ENCODE measurements at places on chromosomes 3 and 15.

DNA sequence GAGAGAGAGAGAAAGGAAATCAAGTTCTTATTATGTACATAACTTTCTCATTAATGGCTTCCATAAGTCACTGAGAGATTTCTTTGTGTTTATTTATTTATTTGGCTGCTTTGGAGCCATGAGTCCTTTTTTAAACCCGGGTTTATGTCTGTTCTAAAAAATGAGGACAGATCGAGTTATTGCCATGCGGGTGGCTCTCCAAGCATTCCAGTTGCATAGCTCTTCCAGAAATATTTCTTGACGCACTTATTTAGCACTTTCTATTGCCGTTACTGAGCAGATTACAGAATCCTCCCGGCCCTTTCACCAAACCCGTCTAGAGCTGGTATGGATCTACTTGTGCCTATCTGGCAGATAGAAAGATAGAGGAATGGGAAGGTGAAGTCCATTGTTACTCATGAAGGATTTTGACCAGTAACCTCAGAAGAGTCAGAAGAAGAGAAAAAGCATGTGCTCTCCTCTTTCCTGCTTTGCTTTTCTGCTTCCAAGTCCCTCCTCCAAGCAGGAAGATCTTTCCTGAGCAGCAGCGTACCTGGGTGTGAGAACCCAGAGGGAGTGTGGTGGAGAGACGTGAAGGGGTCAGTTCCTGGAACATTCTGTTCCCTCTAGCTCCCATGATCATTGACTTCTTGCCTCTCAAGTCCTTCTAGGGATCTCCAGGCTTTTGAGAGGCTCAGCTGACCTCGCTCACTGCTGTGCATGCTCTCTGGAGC is 112.8 kb downstream of the LPP start:
- no peak for DNase-seq

DNA sequence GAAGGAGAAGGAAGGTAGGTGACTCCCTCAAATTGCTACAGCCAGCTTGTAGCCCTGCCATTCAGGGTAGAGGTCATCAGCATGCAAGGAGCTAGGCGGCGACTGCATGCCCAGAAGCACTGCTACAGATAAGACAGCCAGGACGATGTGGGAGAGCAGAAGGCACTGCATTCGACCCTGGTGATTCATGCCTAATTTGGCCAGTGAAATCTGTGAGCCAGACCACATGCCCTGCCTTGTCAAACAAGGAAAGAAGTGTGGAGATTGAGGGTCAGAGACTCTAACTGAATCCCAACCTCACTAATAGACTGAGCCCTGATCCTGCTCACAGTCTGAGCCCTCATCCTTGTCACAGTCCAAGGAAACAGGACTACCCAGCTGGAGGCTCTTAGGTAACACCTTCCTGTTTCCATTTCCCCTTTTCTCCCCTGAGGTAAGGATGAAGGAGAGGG is 86.6 kb downstream of the LINGO1 start:
- no peak for DNase-seq

DNA sequence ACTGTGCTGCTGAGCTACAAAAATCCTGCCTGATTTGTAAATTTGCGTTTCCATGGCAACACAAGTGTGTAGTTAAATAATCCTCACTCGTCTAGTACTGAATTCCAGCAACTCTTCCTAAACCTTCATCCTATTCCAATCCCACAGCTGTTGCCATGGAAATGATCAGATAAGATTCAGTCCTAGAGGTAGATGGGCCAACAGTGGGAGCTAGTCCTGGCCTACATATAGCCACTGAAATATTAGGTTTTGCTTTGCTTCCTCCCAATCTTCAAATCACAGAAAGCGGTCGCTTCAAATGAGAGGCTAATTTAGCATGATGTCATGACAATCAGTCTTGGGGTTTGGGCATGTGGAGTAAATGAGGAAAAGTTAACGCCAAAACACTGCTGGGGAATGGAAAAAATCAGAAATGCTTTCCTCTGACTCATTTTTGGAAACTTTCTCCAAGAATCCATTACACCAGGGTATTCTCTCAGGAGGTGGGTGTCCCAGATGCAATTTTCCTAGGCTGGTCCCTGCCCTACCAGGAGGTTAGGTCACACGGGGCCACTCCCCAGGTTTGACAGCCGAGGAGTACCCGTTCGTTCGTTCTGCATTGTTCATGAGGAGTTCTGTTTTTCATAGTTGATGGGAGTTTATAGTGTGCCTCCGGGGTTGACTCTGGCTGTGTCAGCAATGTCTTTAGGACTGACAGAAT is 159.2 kb upstream of the SLCO3A1 start:
- DNase-seq: no peak

- no peak for DNase-seq
Measured at GRCh38 chr3:136617198-136617597, 135.0 kb downstream of the STAG1 start.

- DNase-seq: no peak
Measured at GRCh38 chr15:84658788-84659411, 901 bp upstream of the NMB start.

DNA sequence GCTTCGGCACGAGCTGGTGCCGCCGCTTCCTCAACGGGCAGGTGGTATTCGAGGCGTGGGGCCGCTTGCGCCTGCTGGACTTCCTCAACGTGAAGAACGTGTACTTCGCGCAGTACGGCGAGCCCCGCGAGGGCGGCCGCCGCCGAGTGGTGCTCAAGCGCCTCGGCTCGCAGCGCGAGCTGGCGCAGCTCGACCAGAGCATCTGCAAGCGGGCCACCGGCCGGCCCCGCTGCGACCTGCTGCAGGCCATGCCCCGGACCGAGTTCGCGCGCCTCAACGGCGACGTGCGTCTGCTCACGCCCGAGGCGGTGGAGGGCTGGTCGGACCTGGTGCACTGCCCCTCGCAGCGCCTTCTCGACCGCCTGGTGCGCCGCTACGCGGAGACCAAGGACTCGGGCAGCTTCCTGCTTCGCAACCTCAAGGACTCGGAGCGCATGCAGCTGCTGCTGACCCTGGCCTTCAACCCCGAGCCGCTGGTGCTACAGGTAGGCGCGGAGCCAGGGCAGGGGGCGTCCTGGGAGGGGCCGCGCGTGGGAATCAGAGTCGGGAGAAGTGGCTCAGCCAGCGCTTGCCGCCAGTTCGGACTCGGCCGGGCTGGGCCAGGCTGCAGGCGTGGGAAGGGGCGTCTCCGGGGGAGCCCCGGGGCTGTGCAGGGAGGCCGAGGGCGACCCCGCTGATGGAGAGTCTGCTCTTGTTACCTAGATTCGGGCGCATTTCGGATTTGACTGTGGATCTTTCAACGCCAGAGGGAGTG is 1.1 kb downstream of the DIPK2A start:
- peak; percentile 76 for DNase-seq

- DNase-seq: no peak
Measured at GRCh38 chr3:127529346-127530188, 61.0 kb downstream of the TPRA1 start.

GRCh38 chr3:44932271-44932670 is 43.7 kb downstream of the ZDHHC3 start:
- DNase-seq: no peak

GRCh38 chr3:10926256-10926810 is 66.2 kb upstream of the SLC6A1 start:
- DNase-seq: no peak

GRCh38 chr3:3628676-3629328 is 170.4 kb upstream of the LRRN1 start:
- no peak for DNase-seq

GRCh38 chr15:92495446-92495845 is 101.8 kb downstream of the ST8SIA2 start:
- DNase-seq: no peak

DNA sequence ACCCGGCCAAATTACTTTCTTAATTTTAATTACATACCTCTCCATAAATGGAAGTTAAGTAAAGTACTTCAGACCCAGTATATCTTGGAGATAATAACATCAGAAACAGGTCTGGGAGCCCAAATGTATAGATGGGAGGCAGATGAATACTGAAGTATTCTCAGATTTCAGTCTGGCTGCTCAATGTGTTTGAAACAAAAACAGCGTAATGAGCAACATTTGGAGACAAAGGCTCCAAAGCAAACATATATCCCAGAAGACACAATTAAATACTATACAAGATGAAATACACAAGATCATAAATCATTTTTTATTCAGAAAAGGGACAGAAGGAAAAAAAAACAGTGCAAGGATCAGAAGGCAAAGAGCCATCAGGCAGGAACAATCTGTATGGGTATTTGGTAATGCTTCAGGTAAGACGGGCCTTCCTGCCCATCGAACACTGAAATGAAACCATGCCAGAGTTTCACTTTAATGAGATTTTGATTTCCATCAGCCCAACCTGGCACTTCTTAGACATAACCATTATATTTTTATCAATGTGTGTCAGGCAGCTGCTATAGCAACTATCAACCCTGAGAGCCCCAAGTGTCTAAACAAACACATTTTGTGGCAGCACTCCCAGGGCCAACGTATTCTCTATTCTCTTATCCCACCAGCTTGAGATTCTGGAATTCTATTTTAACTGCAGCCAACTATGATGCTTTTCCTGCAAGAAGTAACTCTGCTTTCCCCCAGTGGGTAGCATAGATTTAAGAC is 210.8 kb downstream of the STT3B start:
- DNase-seq: no peak

DNA sequence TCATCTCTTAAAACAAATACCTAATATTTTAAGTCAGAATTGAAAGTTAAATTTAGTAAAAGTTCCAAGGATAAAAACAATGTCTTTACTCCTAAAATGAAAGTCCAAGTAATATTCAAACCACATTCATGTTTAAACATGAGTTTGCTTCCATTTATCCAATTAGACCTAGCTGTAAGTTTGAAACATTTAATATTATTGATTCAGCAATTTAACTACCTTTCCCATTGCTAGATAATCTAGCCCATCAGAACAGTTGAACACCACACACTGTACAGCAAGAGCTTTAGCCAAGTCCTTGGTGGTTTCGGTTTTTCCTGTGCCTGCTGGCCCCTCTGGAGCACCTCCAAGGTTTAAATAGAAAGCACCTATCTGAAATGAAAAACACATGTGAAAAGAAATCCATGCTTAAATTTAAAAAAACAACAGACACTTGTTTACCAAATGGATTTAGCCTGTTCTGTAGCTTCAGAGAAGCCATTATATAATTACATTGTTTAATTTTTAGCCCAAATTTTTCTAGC is 97.8 kb downstream of the DNAH12 start:
- no peak for DNase-seq
